ENCODE measurements at places on chromosomes 11 and 22.

GRCh38 chr11:119157063-119157462, 8.2 kb downstream of the ABCG4 start:
- DNase-seq: no peak

DNA sequence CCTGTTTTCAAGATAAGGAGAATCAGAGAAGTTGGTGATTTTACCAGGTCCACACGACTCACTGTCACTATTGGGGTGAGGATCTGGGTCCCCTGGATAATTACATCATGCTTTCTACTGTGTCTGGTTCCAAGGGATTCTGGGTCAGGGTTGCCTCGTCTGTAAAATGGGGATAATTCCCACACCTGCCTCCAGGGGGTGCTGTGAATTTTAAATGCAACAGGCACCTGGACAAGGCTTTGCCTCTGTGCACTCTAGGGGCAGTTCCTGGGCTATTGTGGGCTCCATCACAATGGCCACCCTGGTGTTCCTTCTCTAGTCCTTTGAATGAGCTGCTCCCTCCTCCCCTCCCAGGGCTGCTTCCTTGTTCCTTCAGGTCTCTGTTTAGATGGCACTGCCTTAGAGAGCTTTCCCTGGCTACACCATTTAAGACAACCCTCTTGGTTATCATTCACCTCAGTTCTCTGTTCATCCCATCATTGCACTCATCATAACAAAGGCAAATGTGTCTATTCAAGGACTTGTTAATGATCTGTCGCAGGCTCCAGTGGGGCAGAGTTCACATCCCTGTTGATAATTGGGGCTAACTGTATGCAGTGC, 178.6 kb downstream of the MIAT start:
- peak; percentile 51 for DNase-seq

- DNase-seq: no peak
Observed at GRCh38 chr11:26976389-26976788, 17.5 kb upstream of the FIBIN start.

DNA sequence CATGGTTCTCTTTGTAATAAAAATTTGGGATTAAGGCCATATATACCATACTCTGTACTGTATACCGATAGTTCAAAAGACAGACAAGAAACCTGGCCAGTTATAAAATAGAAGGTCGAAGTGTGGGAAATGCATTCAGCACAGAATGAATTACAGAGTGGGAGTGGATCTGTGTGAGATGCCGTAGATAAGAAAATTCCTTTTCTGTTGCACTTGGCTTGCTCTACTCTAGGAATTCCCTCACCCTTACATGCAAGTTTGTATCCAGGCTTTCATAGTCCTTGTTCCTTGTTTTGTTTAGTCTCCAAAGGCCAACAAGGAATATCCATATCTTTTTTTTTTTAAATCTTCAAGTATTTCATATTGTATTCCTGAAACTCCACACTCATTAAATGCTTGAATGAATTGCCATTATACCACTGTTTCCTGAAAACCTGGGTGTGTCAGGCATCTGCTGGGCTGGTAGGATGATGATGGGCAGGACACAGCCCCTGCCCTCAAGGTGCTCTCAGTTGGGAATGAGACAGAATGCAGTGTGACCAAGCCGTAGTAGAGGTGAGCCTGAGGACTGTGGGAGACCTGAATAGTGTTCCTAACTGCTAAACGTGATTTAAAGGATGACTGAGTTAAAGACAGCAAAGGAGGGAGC, 53.5 kb downstream of the TEAD1 start:
- no peak for DNase-seq

- DNase-seq: no peak
Observed at GRCh38 chr11:14784230-14784629, 107.8 kb downstream of the CYP2R1 start.

DNA sequence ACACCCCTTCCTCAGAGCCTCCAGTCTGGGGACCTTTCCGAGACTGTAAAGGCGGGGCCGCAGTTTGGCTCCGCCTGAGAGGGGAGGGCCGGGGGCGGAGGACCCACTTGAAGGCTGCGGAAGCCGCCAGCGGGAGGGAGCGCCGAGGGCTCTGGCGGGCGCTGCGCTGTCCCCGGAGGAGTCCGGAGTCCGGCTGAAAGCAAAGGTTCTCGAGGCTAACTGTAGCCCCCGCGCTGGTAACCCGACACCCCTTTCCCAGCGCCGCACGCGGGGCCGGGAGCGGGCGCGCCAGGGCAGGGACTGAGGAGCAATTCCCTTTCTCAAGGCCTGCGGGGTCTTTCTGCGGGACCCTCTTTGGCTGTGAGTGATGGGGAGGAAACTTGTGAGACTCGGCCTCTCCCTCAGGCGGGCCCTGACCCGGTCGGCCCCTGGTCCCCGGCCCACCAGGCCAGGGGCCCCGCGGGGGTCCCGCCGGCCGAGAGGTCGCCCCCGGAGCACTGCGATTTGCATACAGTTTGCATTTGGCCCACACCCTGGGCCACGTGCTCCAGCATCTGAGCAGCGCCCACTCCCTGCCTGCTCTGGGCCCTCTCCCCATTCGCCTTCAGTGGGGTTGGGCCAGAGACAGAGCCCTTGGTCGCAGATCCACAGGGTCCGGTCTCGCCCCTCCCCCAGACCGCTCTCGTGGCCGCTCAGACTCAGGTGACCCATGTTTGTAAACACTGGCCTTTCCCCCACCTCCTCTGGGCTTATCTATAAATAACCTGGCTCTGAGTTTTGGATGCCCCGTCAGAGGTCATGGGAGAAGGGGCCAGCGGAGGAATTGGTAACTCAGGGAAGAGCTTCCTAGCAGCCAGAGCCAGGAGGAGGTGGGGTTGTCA, 519 bp upstream of the ART5 start:
- DNase-seq: peak; percentile 77

GRCh38 chr22:42682113-42682851, 33.1 kb upstream of the CYB5R3 start:
- DNase-seq: no peak

DNA sequence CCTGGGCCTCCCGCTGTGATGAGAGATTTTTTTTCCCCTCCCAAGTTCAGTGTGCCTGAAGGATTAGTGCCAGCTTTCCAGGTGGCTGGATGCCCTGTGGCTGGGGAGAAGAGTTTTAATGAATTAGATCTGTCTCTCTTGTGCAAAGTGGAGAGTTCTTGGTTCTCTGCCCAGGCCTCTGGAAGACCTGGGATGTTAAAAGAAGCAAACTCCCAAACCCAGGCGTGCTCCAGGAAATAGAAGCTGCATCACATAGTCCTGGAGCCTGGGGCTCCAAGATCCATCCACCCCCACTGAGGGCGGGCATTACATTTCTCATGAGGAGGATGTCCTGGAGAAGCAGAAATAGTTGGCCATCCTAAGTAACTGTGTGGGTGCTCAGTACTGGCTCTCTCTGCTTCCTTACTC, 30.6 kb downstream of the SDHAF2 start:
- DNase-seq: no peak

GRCh38 chr11:45658292-45658991, 7.0 kb downstream of the CHST1 start:
- no peak for DNase-seq

DNA sequence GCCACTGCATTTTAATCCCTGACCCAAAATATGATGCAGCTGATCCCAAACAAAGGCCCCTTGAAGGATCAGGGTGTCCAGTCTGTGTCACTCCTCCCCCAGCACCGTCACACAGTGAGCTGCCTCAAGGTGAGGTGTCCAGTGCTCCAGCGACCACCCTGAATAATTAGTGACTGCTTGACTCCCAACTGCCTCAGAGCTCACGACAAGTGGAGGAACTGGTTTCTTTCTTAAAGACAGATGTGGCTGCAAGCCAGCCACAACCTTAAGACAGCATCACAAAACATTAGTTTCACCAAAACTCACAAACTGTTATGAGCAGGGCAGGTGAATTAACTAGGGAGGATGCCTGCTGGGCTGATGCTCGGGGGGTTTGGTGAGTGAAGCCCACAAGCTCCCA, 74.6 kb downstream of the PIWIL3 start:
- DNase-seq: no peak

GRCh38 chr22:37248251-37248650, 4.2 kb upstream of the RAC2 start:
- no peak for DNase-seq

DNA sequence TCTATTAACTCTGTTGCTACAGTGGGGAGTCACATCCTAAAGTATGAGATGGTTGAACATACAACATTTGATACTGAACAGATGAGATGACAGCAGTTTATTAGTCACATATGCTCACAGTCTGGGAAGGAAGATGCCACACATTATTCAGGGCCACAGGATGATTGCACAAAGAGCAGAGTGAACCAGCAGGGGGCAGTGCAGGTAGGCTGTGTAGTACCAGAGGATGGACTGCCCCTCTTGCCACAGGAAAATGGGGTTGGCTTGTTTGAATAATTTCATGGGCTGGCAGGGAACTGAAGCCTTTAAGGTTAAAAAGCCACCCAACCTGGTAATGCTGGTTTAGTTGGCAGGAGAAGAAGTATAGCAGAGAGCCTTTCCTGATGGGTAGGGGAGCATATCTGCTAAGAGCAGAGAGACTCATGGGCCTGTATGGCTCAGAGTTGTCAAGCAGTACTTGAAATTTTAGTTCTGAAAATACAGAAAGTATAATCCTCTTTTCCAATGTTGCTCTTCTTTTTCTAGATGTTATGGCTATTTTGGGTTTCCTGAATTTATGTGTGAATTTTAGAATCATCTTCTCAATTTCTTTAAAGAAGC, 180.4 kb upstream of the B3GAT1 start:
- no peak for DNase-seq

DNA sequence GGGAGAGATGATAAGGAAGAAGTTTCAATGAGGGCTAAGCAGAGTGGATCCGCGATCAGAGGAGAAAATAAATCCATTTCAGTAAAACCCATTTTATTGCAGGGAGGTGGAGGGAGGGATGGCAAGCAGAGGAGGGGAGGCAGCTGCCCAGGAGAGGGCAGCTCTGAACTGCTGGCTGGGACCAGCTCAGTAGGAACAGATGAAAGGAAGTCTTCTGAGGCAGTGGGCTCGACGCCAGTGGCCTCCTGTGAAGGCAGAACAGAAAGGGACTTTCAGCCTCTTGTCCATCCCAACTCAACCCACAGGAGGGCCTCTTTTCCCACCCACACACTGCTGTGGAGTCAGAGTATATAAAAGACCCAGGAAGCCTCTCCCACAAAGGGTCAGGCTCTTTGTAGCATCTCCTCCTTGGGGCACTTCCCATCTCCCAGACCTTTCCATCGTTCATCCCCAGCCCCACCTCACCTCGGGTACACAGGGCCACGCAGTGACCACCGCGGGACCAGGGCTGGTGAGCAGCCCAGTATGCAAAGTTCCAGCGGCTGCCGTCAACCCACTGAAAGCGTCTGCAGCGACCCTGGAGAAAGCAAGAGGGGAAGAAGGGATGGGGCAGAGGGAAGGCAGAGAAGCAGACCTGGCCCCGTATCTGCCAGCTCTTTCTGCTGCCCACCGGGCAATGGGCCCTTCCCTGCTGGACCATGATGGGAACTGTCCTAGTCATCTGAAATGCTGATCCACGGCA, 3.0 kb downstream of the PRG2 start:
- peak; percentile 25 for DNase-seq

GRCh38 chr22:25111579-25112517, 87.8 kb upstream of the CRYBB3 start:
- no peak for DNase-seq

- DNase-seq: no peak
Observed at GRCh38 chr22:33542722-33543121, 377.6 kb downstream of the LARGE1 start.

DNA sequence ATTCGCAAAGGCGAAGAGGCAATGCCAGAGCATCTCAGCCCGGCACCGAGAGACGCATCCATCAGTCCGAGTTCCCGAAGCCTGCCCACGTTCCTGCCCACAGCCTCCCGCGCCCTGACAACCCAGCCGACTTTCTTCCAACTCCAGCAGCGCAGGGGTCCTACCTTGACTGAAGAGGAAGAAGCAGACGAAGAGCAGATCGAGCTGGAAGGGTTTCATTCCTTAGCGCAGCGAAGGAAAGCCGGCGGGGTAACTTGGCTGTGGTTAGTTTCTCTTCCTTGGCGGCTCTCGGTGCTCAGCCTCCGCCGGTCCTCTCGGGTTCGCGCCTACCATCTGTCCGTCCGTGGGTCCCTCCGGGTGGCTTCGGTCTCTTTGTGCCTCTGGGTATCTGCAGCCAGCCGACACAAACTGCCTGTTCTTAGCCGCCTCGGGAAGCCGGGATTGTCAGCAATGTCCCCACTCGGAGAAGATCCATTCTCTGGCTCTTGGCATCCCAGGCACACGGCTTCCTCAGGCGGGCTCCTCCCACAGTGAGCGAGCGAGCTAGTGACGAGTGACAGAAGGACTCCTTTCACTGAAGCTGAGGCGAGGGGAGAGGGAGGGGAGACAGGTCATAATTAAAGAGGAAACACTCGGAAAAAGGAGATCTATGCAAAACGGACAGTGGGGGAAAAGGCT, at the start of gene KIRREL3:
Gene KIRREL3 (minus strand): TSS at position 480 of the 678 bp plus-strand sequence.
- peak; percentile 58 for DNase-seq

GRCh38 chr11:37509506-37509905, 911.5 kb upstream of the RAG2 start:
- no peak for DNase-seq

DNA sequence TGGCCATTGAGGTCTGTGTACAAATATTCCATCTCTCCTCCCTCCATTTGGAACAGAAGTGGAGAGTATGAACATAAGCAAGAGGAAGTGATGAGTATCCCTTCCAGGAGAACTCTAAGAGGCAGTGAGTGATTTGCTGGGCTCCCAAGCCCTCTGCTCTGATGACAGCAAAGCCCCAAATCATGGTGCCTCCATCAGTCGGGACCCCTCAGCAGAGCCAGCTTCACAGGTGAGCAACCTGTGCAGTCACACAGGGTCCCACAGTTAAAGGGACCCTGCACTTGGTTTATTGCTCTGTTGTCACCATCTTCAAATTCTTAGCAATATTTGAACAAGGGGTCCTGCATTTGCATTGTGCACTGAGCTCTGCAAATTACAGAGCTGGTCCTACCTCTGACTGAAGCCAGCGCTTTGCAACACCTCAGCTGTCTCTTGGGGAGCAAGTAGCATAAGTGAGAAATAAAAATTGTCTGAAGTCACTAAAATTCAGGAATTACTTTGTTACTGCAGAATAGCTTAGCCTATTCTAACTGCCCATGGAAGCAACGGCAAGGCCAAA, 466.4 kb downstream of the MN1 start:
- DNase-seq: no peak

- DNase-seq: no peak
Observed at GRCh38 chr22:46761539-46762237, 762 bp upstream of the TBC1D22A start.

DNA sequence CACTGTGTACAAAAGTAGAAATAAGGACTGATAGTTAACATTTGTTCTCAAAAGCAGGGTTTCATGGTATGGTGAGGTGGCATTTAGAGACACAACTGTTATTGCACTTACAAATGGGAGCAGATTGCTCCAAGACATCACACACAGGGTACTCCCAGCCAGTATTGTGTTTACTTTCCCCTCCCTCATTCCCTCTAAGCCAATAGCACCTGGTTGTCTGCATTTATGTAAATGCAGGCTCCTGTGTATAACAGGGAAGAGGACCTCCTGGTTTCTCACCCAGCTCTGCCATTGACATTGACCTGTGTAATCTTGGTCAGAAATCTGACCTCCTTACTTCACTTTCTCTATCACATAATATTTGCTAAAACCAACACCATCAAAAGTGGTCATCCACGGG, 154.4 kb downstream of the NAV2 start:
- DNase-seq: no peak
